ENCODE measurements at places on chromosomes 2 and 18.

GRCh38 chr2:64244037-64244416, 99.8 kb upstream of the PELI1 start:
- DNase-seq: no peak

- DNase-seq: no peak
These were observed 279.5 kb downstream of the AGAP1 start for GRCh38 chr2:235773188-235773928.

- no peak for DNase-seq
These were observed 14.7 kb upstream of the FAM237A start for GRCh38 chr2:206627632-206628031.

DNA sequence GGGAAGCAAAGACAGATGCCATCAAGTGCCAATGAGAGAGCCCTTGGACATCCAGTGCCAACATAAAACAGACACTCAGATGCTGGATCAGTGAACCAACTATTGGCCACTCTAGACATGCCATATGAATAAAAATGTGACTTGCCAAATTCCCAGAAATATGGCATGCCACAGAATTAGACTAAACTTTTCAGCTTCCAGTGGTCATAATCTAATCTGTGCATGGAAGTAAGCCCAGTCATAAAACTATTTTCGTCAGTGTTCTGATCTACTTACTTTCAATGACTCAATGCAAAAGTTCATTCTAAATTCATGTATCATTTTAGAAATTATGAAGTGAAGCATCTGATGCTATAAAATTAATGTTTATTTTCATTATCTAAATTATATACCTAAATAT, 1506.2 kb upstream of the NXPH2 start:
- no peak for DNase-seq

- no peak for DNase-seq
These were observed 192.5 kb downstream of the EN1 start for GRCh38 chr2:118654945-118655344.

DNA sequence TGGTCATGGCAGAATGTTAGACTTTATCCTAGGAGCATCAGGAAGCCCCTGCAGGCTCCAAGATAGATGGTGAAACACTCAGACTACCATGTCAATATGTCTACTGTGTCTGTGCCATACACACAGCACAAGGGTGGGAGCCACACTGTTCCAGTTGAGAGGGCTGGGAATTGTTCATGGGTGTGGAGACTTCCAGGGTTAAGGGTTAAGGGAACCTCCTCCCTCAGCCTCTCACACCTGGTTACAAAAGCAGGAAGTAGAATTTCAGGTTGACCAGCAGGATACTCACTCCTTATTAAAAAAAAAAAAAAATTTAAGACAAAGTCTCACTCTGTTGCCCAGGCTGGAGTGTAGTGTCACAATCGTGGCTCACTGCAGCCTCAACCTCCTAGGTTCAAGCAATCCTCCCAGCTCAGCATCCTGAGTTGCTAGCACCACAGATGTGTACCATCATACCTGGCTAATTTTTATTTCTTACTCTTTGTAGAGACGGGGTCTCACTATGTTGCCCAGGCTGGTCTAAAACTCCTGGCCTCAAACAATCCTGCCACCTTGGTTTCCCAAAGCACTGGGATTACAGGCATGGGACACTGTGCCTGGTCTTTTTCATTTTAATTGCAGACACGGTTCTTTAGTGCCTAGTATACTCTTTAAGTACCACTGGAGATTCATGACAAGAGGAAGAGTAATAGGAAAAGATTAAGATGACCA, 26.0 kb downstream of the SULT1C2 start:
- no peak for DNase-seq

DNA sequence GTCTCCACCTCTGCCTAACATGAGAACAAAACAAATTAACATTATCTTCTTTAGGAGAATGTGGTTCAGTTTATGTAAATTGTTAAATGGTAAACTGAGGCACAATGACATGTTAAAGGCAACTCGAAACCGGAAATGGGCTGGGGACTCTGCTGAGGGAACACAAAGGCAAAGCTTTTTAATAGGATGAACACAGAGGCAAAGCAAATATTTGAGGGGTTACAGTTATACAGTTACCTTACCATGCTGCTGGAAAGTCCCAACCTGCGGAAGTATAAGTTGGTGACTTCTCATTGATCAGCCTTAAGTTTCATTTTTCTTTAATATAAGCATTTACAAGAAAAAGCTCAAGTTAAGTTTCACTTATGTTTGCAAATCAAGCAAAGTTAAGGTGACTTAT, 195.0 kb downstream of the DLGAP1 start:
- DNase-seq: no peak

GRCh38 chr2:121038431-121038830, 246.6 kb downstream of the TFCP2L1 start:
- no peak for DNase-seq

DNA sequence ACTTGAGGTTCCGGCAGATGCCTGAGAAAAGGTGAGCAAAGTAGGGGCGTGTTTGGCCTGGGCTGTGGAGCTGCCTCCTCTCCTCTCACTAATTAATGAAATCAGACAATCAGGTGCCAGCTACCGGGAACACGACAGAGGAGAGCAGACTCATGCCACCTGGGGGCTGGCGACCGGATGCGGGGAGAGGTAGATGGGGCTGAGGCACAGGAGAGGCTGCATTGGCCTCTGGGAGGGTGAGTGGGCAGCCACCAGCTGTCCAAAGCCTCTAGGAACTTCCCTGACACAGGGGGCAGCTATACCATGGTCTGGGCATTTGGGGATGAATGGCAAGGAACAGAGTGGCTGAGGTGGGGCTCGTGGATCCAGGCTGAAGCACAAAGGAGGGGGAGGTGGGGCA, 25.0 kb downstream of the FBXO41 start:
- DNase-seq: no peak

DNA sequence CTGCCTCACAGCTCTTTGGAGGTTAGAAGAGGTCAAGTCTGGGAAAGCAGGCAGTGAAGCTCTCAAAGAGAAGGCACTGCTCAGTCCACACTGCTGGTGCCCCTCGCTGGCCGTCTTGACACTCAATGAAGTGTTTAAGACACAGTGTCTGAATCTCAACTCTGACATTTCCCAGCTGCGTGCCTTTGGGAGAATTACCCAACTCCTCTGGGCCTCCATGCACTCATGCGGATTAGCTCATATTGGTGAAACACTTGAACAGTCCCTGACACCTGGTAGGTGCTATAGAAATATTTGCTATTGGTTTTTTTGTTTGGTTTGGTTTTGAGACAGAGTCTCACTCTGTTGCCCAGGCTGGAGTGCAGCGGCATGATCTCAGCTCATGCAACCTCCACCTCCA, 281.0 kb downstream of the SRBD1 start:
- DNase-seq: no peak

GRCh38 chr2:101844055-101844635, 146.6 kb downstream of the MAP4K4 start:
- DNase-seq: no peak
